Left ventricle myocardium inferior (tissue), 1 donor: ENCODE measurements at places on chromosomes 2 and 18.
A peak's percentile ranks its signal among the peaks of the same experiment; 100 is the strongest.

DNA sequence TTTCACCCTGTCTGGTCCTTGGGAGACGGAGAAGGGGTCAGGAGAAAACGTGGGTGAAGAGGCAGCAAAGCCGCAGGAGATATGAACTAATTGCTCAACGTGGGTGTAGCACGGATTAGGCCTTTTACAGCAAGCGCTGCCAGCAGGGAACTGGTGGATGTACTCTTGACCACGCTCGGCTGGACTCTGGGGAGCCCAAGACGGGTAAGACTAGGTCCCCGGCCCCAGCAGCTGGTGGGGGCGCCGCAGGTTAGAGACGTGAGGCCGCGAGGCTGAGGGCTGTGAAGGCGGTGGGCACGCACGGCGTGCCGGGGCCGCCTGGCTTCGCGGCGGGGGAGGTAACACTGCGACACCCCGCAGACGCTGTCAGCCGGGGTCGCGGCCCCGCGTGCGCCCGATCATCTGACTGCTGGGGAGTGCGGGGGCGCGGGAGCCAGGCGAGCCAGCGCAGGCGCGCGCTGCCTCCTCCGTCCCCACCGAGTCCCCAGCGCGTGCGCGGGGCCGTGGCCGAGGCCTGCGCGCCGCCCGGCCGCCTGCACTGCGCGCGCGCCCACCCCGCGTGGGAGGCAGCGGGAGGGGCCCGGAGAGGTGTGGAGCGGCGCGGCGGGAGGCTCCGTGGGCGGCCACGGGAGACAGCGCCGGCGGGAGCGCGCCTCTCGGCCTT, at the start of gene CLIP4:
Gene CLIP4 (plus strand): TSS at position 470 of the 664 bp plus-strand sequence. CDS start 5,974 bp downstream, outside the sequence.
- DNase-seq = peak; percentile 64

- DNase-seq = no peak
These were observed 42.3 kb downstream of the SPRED2 start for GRCh38 chr2:65390134-65390533.

- no peak for DNase-seq
These were observed 77.2 kb upstream of the ST6GAL2 start for GRCh38 chr2:106963156-106963555.

DNA sequence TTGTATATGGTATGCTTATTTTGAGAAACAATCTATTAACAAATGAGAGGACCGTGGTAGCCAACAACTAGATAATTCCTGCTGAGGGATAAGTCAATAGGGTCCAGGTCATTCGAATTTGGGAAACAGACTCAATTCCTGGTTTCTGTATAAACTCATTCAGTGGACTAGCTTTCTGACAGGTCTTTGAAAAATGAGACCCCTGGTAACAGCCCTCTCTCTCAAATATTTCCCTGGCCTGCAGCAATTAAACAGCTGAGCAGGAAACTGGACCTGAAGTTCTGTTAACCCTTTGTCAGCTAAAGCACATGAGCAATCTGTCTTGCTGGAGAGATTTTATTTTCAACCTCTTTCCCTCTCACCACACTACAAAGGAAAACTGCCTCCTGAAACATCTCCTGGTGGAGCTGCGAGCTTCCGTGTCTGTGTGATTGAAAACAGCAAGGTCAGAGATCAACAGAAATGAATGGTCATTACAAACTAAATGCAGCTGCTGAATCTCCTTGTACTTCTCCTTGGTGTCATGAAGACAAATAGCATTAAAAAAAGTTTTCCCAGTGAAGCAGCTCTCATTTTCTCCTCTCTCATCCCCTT, 70.3 kb upstream of the CCDC85A start:
- DNase-seq = no peak

DNA sequence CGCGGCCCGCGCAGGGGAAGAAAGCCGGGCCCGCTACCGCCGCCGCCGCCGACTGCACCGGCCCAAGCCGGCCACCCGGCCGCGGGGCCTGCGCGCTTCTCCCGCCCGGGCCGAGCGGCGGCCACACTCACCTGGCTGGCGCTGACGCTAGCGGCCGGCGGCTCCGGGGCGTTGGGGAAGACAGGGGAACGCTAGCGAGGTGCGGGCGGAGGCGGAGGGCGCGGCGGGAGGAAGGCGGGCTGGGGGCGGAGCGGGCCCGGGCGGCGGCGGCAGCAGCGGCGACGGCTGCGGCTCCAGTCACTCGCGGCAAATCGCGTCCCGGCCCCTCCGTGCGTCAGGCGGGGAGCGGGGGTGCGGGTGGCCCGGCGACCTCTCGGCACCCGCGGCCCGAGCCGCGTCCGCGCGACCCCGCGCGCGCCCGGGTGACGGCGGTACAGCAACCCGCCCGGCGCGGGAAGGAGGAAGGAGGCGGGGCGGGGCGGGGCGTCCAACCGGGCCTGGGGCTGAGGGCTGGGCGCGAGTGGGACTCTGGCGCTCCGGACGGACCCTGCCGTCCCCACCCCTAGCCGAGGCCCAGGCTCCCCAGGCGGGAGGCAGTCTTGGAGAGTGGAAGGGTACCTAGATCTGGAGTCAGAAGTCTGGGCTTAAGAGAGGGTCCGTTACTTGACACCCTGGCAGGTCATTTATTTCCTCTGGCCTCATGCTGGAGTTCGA, at the start of gene SESTD1:
Gene SESTD1 (minus strand): TSS at position 465 of the 714 bp plus-strand sequence. CDS start 72,991 bp downstream, outside the sequence.
- peak; percentile 77 for DNase-seq

- DNase-seq = no peak
These were observed 25.7 kb downstream of the RHOB start for GRCh38 chr2:20472569-20472968.

DNA sequence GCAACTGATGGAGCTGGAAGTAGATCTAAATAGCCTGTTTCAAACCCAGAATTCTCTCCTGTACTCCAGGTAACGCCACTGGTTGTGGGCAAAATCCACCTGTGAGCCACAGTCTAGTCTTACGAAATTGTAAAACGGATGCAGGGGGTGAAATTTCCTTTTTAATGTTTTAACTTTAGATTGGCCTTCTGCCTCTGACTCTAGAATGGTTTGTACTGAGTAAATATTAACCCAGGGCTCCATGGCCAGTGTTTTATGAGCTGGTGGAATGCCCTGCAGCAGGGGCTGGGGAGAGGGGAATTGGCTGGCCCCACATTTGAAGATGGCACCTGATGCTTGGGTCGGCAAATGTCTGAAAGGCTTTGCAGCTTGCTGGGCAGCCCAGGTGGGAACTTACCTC, 156.6 kb downstream of the MYCN start:
- DNase-seq = no peak

GRCh38 chr2:120852200-120852815, 116.6 kb downstream of the GLI2 start:
- no peak for DNase-seq

DNA sequence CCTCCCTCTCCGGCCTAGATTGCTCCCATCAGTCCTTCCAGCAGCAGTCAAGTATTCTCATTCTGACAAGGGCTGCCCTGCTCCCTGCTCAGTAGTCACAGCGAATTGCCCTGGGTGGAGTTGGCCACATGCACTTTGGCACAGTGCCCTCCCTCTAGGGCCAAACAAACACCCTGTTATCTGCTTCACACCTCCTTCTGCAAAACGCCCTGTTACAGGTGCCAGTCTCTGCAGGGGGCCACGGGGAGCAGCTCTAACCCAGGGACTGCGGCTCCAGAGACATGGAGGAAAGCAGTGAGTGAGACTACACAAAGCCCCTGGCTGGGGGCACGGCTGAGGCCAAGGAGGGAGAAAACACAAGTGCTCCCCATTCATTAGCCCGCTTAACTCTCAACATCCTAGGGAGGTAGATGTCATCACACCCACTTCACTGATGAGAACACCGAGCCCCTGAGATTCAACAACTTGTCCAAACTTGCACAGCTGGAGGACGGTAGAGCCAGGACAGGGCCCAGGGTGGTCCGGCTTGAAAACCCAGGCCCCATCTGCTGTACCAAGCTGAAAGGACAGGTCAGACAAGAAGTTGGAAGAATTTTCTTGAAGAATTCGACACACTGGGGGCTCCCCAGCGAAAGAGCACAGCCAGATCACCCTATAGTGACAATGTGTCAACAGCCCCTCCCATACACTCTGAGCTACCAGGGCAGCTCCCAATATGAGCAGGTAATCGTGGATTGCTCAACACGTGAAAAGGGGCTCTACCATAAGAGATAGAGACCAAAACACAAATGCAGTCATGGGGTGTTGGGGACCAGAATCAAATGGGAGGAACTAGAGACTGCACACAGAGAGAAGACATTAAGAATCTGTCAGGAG, 8.7 kb upstream of the TFCP2L1 start:
- peak; percentile 35 for DNase-seq

DNA sequence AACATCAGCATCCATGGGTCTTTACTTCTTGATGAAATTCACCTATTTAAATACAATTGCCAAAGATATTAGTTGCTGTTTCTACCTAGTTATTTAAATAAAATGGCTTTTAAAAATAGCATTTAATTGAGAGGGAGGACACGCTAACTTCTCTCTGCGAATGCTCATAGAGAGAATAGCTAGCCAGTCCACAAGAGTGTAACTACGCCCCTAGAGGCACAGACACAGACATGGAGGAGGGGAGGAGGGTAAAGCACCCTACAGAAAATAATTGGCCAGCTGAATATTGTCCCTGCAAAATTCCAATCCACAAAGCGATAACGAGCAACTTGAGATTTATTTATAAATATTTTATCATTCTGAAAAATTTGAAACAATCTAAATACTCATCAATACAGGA, 97.0 kb upstream of the PAPOLG start:
- no peak for DNase-seq

GRCh38 chr18:38923126-38923525, 1357.5 kb upstream of the CELF4 start:
- no peak for DNase-seq

GRCh38 chr2:12155303-12156051, 409.0 kb downstream of the LPIN1 start:
- no peak for DNase-seq

DNA sequence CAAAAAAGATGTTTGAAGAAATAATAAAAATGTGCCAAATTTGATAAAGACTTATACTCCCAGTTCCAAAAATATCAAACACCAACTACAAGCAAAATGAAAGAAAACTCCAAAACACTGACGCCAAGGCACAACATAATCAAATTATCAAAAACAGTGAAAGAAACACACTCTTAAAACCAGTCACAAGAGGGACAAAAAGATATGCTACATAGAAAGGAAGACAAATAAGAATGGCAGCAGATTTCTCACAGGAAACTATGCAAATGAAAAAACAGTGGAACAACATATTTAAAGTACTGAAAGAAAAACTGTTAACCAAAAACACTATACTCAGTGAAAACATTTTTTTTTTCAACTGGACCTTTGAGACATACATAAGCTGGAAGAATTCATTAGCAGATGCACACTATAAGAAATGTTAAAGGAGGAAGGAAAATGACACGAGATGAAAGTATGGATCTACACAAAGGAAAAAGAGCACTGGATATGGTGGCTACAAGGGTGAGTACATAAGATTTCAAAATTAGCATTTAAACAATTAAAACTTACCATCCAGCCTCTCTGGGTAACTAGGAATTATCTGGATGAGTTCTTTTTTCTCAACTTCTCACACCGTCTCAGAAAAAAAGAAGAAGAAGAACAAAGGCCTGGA, 94.0 kb upstream of the ACVR1C start:
- no peak for DNase-seq

DNA sequence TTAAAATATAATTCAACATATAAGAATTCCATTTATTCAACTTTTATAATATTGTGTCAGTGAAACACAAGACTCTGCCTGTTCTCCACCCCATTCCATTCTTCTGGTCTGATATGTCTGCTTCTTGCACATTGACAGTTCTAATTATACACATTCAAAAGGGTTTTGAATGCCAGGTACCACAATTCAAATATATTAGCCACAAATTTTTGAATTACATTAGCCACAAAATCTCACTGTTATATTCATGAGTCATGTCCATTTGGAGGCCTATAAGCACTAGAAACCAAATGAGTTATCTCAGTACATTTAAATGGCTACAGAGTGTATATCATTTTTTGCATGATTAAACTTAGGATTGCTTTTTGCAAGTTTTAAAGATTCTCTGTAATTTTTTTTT, 72.1 kb downstream of the CCDC150 start:
- no peak for DNase-seq

DNA sequence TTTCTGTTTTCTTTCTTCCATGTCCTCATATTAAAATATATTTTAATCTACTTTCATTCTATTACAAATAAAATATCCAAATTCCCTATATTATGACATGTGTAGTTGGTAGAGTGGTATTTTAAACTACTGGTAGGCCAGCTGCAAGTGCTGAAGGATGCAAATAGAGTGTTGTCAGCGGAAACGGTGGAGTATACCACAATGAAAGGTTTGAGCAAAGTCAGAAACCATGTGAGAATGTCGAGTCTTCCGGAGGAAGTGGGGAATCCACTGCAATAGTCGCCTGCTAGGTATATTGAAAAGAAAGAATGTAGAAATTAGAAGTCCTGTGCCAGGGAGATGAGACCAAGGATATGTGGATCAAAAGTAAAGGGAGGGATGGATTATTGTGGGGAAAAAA, 373.9 kb downstream of the DSEL start:
- DNase-seq = no peak

- no peak for DNase-seq
These were observed 170.0 kb downstream of the ZNF521 start for GRCh38 chr18:25181993-25182392.

DNA sequence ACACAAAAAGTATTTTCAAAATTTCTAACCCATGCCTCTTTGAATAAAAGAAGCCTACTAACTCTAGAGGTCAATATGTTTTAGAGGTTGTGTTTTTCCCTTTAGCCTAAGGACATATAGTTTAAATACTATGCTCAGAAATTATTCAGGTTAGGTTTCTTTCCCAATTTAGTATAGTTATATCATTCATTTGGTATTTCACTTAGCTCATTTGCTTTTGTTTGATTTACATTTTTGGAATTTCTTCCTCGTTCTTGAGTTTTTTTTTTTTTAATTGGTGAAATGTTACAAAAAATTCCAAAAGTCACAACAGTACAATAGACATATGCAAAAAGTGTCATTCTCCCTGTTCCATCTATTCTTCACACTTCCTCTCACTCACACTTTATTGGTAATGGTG, 371.3 kb upstream of the TNP1 start:
- no peak for DNase-seq

GRCh38 chr2:168583064-168583709, 127.1 kb downstream of the CERS6 start:
- DNase-seq = no peak

- no peak for DNase-seq
These were observed 225.3 kb downstream of the ICOS start for GRCh38 chr2:204161886-204162285.

DNA sequence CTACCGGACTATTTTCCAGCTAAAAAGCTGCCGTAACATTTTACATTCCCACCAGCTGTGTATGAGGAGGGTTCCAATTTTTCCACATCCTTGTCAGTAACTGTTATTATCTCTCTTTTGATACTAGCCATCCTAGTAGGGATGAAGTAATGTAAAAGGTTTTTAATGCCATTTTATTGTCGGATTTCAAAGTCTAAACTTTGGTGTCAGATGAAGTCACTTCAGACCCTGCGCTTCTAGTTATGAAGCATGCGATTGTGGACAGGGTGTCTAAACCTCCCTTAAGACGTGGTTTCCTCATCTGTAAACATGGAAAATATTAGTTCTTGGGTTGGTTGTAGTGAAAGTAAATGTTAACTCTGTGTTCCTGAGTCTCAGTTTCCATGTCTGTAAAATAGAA, 4.7 kb downstream of the DGKD start:
- no peak for DNase-seq

- peak; percentile 50 for DNase-seq
These were observed 9.2 kb downstream of the HS6ST1 start for GRCh38 chr2:128309280-128310093.
